ENCODE measurements at places on chromosomes 5 and 9. TPM values are rescaled to one million over a fixed set of nuclear protein-coding genes. Genes with fewer than 3 reads are reported as not detected.

DNA sequence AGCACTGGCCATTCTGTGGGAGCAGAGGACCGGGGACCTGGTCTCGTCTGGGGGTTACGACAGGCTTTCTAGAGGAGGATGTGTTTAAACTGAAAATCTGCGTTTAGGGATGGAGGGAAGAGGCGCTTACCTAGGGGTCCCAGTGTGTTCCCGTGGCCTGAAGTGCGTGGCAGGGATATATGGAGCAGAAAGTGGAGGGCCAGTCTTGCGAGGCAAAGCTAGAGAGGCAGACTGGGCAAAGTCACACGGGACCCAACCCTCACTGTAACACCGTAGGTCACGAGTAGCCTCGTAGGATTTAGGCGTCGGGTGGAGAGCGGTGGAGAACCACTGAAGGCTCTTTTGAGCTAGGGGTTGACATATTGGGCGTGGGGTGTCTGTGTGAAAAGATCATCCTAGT lies 32.8 kb upstream of the POMT1 start:
- H3K4me3 ChIP-seq: no peak overlapping the region
- no peaks in the 10 kb centered on the region for H3K27me3 ChIP-seq
- no peaks in the 10 kb centered on the region for H3K4me1 ChIP-seq
- peaks cover 31% of the 10 kb centered on the region for H3K36me3 ChIP-seq
- no peak for DNase-seq

- no peaks in the 10 kb centered on the region for H3K36me3 ChIP-seq
- peaks cover 17% of the 10 kb centered on the region for H3K4me1 ChIP-seq
- no peak overlapping the region for H3K27ac ChIP-seq
- H3K27me3 ChIP-seq: no peaks in the 10 kb centered on the region
- no peak overlapping the region for H3K4me3 ChIP-seq
These were observed 5.5 kb upstream of the PDLIM7 start for GRCh38 chr5:177502886-177503285.

DNA sequence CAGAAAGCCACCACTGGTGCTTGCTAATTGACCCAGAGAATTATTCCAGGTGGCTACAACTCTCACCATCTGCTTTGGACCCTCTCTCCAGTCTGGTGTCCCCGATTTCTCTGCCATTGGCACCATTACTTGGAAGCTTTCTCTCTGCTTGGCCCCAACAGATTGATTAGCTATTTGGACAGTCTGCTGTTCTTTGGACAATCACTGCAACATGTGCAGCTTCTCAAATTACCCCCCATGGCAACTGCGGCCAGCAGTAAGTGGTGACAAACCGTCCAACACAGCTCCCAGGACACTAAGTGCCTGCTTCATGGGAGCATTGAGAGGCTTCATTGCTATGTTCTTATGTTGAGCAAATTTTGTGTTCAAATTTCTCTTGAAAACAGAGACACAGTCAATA lies 309.8 kb downstream of the TAF11L14 start:
- no peaks in the 10 kb centered on the region for H3K27me3 ChIP-seq
- no peak for DNase-seq
- H3K4me3 ChIP-seq: no peak overlapping the region
- H3K4me1 ChIP-seq: no peaks in the 10 kb centered on the region

GRCh38 chr5:33937707-33938506 lies 1.7 kb downstream of the RXFP3 start:
- H3K27ac ChIP-seq: no peak overlapping the region
- no peak overlapping the region for H3K4me3 ChIP-seq
- H3K27me3 ChIP-seq: peaks cover 43% of the 10 kb centered on the region
- H3K36me3 ChIP-seq: no peaks in the 10 kb centered on the region
- no peaks in the 10 kb centered on the region for H3K4me1 ChIP-seq
- no peak for DNase-seq

GRCh38 chr5:2010940-2011339 lies 128.2 kb upstream of the IRX4 start:
- no peaks in the 10 kb centered on the region for H3K4me1 ChIP-seq
- H3K27me3 ChIP-seq: no peaks in the 10 kb centered on the region
- H3K27ac ChIP-seq: no peak overlapping the region
- H3K36me3 ChIP-seq: no peaks in the 10 kb centered on the region

GRCh38 chr5:132663771-132664695 lies 6.1 kb downstream of the IL13 start:
- DNase-seq: no peak
- no peak overlapping the region for H3K27ac ChIP-seq
- peaks cover 2% of the 10 kb centered on the region for H3K4me1 ChIP-seq
- no peaks in the 10 kb centered on the region for H3K36me3 ChIP-seq

Gene KIF27
- 4.8 TPM for total RNA-seq

DNA sequence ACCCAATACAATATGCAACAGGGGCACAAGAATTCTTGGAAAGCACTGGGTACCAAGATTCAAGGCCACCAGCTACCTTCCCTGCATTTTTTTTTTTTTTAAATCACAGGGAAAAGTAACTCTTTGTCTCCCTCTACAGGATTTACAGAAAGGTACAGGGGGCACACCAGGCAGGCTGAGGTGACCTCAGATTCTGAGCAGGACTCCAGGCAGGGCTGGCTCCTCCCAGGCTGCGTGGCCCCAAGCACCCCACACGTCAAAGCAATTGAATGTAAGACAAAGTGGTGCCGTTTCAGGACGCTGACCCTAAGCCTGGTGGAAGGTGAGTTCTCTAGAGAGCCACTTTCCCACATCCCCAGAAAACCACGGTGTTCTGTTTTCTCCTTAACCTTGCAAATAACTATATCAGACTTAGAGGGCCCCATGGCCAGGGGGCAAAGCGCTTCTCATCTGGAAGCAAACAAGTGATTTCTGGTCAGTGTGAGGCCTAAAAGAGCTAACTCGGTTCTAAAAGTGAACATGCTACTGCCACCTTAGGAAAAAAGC lies 222.6 kb downstream of the ROR2 start:
- H3K36me3 ChIP-seq: no peaks in the 10 kb centered on the region
- peak; percentile 28 for DNase-seq
- no peak overlapping the region for H3K27ac ChIP-seq
- no peak overlapping the region for H3K4me3 ChIP-seq
- no peaks in the 10 kb centered on the region for H3K4me1 ChIP-seq

GRCh38 chr9:100229561-100229960 lies 123.2 kb downstream of the TEX10 start:
- H3K4me1 ChIP-seq: no peaks in the 10 kb centered on the region
- H3K4me3 ChIP-seq: no peak overlapping the region
- no peak overlapping the region for H3K27ac ChIP-seq
- no peaks in the 10 kb centered on the region for H3K36me3 ChIP-seq
- no peak for DNase-seq

GRCh38 chr9:82127465-82127864 lies 138.9 kb downstream of the SPATA31D1 start:
- DNase-seq: no peak
- no peaks in the 10 kb centered on the region for H3K4me1 ChIP-seq
- H3K27ac ChIP-seq: no peak overlapping the region
- H3K4me3 ChIP-seq: no peak overlapping the region
- H3K36me3 ChIP-seq: no peaks in the 10 kb centered on the region

DNA sequence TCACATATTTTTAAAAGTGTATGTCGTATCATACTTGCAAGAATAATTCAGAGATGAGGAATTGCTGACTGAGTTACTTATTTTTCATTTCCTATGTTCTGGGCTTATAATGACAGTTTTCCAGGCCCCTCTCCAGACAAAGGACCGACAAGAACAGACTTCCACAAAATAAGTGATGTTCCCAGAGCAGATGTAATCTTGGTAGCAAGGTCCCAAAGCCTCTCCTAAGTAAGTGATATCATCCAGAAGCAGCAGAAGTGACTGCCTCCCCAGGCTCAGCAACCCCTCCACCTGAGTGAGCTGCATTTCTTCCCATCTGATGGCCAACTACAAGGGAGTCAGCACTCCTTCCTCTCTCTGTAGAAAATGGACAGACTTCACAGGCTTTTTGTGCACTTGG lies 57.1 kb downstream of the SEMA6A start:
- no peak for DNase-seq
- H3K27ac ChIP-seq: no peak overlapping the region
- no peaks in the 10 kb centered on the region for H3K27me3 ChIP-seq
- H3K4me3 ChIP-seq: no peak overlapping the region
- no peaks in the 10 kb centered on the region for H3K36me3 ChIP-seq
- H3K4me1 ChIP-seq: no peaks in the 10 kb centered on the region

- H3K4me1 ChIP-seq: no peaks in the 10 kb centered on the region
- DNase-seq: no peak
- no peaks in the 10 kb centered on the region for H3K36me3 ChIP-seq
- H3K27ac ChIP-seq: no peak overlapping the region
These were observed 361.8 kb downstream of the ARL15 start for GRCh38 chr5:53948598-53948997.

DNA sequence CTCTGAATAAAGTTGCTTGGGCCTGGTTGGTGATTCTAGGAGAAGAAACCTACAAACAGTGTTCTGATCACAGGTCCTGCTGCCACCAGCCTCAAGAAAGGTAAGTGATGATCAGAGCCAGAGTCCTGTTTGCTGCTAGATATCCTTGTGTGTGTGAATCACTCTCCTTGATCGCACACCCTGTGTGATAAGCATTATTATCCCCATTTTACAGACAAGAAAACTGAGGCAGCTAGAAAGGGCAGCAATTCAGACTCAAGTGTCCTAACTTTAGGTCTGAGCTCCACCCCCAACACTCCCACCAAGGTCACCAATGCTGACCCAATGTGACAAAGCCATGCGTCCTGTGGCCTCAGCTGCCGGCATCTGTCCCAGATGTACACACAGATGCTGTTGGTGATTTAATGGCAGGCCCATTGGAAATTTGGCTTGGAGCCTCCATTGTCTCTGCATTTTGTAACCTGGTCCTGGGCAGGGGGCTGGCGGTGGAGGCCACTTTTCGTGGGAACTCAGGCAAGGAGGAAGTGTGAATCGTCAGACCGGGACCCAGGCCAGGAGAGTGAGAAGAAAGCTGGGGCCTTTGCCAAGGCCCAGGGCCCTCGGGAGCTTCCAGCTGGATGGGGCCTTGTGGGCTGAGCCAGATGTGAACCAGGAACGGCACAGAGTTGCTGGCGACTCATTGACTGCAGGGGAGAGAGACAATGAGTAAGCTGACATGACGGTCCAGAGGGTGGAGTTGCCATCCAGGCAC lies 29.8 kb upstream of the GGTA1 start:
- no peak overlapping the region for H3K4me3 ChIP-seq
- peak; percentile 94 for DNase-seq
- H3K36me3 ChIP-seq: no peaks in the 10 kb centered on the region

Gene KLHL9
- 37.5 TPM for total RNA-seq

GRCh38 chr9:88092797-88093331 lies 45.4 kb downstream of the SPATA31C2 start:
- peak; percentile 87 for DNase-seq
- H3K4me1 ChIP-seq: no peaks in the 10 kb centered on the region
- no peak overlapping the region for H3K27ac ChIP-seq
- H3K36me3 ChIP-seq: no peaks in the 10 kb centered on the region
- no peaks in the 10 kb centered on the region for H3K27me3 ChIP-seq

Data from fibroblast of lung (primary cell).